Daoy (cell line): ENCODE measurements at places on chromosomes 5 and 9. TPM values are rescaled to one million over a fixed set of nuclear protein-coding genes. Genes with fewer than 3 reads are reported as not detected.

The SOX30 gene
- 0.11 TPM in 1 of 2 replicates, not detected in the other for total RNA-seq

The SET gene
- total RNA-seq = 1,185 and 1,206 TPM in 2 replicates

The C5 gene
- total RNA-seq = 0.45 and 0.69 TPM in 2 replicates

The CARTPT gene
- not detected in 2 replicates for total RNA-seq

The SLC36A1 gene
- total RNA-seq = 1.7 and 3.5 TPM in 2 replicates

The STPG3 gene
- total RNA-seq = not detected in 2 replicates

The MORN5 gene
- not detected in 2 replicates for total RNA-seq

The WDR38 gene
- 0.12 TPM in 1 of 2 replicates, not detected in the other for total RNA-seq

The C9orf43 gene
- total RNA-seq = 0.54 and 1.4 TPM in 2 replicates

The PTTG1 gene
- total RNA-seq = 497 and 636 TPM in 2 replicates

The CDKN2B gene
- total RNA-seq = not detected in 2 replicates

The CRB2 gene
- 0.11 TPM in 1 of 2 replicates, not detected in the other for total RNA-seq

The GAS1 gene
- total RNA-seq = 11.2 and 14.5 TPM in 2 replicates

The IER5L gene
- total RNA-seq = not detected in 2 replicates

The NR6A1 gene
- total RNA-seq = 1.3 and 5.1 TPM in 2 replicates

The WASHC1 gene
- 3.8 and 8.8 TPM in 2 replicates for total RNA-seq

The CDKN2A gene
- not detected in 2 replicates for total RNA-seq
